ENCODE measurements at places on chromosomes 11 and 22.

GRCh38 chr11:75554258-75555022 is 7.6 kb upstream of the SERPINH1 start:
- DNase-seq, result no peak

DNA sequence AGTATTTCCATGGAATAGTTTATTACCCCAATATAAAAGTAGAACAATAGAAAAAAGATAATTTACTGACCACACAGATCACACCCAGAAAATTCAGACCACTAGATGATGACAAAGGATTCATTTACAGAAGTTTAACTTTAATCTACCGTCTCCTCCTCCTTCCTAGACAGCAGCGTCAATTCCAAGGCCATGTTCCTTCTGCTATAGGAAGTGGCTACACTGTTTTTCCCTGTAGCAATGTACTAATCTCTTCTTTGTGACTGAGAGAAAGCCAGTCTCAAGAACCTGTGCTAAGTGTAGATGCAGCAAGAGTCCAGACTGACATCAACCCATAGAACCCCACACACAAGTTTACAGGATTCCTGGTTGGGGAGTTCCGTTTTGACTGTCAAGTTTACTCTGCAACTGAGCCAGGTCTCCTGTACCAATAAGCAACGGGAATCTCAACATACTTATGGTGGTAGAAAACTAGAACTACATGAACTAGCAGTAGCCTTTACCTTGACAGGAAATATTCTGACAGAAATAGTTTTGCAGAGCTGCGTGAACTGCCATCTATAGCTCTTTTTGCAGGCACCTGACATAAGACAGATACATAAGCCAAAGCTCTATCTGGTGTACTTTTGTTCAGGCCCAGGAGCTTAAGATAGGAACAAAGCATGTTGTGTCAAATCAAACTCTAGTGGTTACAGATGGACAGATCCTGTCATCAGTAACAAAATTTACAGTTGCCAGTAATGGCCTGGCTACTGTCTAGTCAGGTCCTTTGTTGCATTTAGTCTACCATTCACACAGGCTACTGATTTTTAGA is 42.9 kb downstream of the MRTFA start:
- peak; percentile 8 for DNase-seq

DNA sequence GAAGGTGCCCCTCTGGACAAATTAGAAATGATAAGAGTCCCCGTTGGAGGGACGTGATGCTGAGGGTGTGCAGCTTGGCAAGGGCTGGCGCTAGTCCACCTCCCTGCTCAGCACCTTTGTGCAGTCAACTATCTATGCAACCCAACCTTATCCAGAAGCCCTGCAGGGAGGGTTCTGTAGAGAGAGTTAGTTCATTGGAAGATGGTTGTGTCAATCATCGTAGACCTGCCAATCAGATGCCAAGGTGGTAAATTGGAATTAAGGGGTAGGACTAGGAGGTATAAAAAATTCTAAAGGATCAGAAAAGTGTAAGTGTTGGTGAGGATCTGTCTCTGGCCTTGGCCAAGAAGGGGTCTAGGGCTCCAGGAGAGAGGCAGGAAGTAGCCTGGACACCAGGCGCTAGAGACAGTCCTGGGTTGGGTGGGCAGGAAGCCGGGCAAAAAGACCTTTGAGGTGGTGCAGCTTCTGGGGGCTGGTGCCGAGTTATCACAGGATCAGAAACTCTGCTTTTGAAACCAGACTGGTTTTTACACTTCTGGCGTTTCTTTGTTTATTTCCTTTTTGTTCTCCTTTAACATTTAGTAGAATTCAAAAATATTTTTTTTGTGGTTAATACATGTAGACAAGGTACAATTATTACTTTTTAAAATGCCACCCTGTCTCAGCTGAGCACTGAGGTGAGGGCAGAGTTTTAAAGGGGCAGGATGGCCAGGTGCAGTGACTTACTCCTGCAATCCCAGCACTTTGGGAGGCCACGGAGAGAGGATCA is 1.6 kb downstream of the C1QTNF6 start:
- DNase-seq, result no peak

GRCh38 chr11:118406599-118407166 is 5.3 kb downstream of the ATP5MG start:
- peak; percentile 70 for DNase-seq

- DNase-seq, result no peak
These were observed 418.0 kb downstream of the SHANK2 start for GRCh38 chr11:70834277-70834940.

DNA sequence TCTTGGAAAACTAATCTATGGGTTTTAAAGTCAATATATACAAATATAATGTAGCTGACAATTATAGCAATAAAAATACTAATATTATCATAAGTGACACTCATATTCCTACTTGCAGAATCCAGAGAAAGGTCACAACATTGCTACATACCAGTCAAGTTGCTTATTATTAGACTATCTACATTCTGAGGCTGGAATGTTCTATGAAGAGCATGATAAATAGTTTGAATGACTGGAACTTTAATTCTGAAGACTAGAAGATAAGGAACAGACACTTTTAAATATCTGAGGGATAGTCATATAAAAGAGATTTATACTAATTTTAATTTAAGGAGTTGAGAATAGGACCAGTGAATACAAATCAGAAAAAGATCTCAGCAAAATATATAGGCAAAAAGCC is 146.0 kb downstream of the GUCY1A2 start:
- no peak for DNase-seq

GRCh38 chr22:49455595-49455994 is 372.1 kb downstream of the BRD1 start:
- DNase-seq, result no peak

DNA sequence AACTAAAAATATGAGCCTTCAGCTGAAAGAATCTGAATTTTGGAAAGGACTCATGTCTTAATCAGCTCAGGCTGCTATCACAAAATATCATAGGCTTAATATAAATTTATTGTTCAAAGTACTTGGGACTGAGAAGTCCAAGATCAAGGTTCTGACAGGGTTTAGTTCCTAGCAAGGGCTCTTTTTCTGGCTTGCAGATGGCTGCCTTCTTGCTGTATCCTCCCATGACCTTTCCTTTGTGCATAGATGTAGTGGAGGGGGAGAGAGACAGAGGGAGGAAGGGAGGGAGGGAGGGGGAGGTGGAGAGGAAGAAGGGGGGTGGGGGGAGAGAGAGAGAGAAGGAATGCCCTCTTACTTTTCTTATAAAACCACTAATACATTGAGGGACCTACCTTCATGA is 306.8 kb upstream of the DDI1 start:
- DNase-seq, result no peak

- DNase-seq, result no peak
These were observed 4.9 kb downstream of the ALX4 start for GRCh38 chr11:44305026-44305469.
